ENCODE measurements at places on chromosomes 12 and 14.

GRCh38 chr12:99389751-99390150 is 257.8 kb upstream of the GARIN6 start:
- no peak for DNase-seq

GRCh38 chr12:91529829-91530228 is 347.2 kb upstream of the DCN start:
- DNase-seq, result no peak

DNA sequence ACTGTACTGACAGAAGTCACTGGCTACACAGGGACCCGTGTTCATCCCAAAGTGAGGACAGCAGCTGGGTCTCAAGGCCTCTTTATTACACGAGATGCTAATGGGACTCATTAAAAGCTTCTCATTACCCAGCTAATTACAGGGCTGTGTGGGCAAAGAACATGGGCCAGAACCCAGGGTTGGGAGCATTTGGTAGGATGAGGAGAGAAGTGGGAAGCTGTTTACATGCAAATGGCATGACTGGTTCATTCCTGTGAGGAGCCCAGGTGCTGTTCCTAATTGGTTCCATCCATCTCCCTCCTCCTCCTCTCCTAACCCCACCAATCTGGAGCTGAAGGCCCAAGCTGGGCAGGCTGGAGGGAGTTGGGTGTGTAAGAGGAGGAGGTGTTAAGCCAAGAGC is 8.9 kb upstream of the TAC3 start:
- no peak for DNase-seq

DNA sequence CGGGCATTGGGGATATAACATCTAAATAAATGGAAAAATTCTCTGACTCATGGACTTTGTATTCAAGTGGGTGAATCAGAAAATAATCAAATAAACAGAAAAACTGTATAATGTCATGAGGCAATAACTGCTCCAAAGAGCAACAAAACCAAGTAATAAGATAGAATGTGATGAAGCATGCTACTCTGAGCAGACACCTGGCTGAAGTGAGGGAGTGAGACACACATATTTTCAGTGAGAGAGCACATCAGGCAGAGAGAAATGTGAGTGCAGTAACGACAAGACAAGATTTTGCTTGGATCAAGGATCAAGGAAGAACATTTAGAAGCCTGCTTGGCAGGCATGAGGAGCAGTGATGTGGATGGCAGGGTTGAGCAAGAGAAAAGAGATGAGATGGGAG is 75.8 kb upstream of the CCDC91 start:
- no peak for DNase-seq

DNA sequence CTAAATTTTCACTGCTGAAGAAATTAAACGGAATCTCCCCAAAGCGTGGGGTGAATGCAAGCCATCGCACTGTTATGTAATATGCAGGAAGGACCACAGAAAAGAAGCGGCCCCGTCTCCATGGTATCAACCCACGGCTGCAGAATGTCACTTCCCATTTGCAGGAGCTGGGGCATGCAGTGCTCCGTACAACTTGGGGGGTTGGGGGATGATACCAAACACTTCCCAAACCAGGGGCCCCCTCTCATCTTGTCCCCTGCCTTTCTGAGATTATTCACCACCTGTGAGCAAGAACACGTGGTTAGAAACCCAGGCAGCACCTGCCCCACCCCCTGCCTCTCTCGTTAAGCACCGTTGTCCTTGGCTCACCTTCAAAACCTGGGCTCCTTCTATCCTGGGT is 505.1 kb upstream of the TMEM132C start:
- no peak for DNase-seq

- no peak for DNase-seq
Measured at GRCh38 chr12:29148596-29148910, 525 bp upstream of the FAR2 start.

- no peak for DNase-seq
Measured at GRCh38 chr14:77143071-77143470, 1.5 kb upstream of the ZDHHC22 start.

- peak; percentile 35 for DNase-seq
Measured at GRCh38 chr14:92651106-92651757, 97.2 kb downstream of the LGMN start.

DNA sequence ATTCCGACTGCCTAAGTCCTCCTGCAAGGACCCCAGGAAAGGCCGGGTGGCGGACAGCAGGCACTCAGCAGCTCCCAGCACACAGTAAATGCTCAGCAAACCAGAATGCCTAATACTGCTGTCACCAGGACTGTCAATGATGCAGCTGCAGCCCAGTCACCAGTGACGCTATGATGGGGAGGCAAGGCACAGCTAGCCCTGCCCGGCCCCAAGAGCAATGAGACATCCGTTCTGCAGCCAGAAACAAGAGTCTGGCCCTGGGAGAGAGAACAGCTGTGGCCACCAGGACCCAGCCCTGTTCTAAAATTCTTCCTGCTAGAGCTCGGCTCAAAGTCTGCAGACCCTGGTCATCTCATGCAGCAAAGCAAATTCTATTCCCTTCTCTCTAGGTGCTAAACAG is 69.8 kb downstream of the NCOR2 start:
- DNase-seq, result no peak

- no peak for DNase-seq
Measured at GRCh38 chr12:116465856-116466255, 93.3 kb upstream of the MAP1LC3B2 start.

- no peak for DNase-seq
Measured at GRCh38 chr12:124588018-124588634, 20.7 kb upstream of the NCOR2 start.

GRCh38 chr12:94900496-94900895 is 103.0 kb downstream of the NDUFA12 start:
- DNase-seq, result no peak

DNA sequence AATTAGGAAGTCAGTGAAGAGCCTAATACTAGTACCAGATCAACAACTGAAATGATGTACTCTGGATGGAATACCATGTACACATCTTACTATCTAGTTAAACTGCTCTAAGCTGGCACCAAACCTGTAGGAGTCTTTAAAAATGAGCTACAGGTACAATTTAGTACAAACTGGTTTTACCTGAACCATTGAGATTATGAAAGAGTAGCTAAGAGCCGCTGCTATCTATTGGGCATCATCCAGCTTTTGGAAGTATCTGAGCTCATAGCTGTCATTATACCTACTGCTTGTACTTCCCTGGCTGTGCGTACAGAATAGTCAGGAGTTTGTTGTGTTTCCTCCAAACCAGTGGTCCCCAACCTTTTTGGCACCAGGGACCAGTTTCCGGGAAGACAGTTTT is 12.4 kb downstream of the TBC1D30 start:
- no peak for DNase-seq

- no peak for DNase-seq
Measured at GRCh38 chr12:8603856-8604255, 8.8 kb downstream of the AICDA start.

DNA sequence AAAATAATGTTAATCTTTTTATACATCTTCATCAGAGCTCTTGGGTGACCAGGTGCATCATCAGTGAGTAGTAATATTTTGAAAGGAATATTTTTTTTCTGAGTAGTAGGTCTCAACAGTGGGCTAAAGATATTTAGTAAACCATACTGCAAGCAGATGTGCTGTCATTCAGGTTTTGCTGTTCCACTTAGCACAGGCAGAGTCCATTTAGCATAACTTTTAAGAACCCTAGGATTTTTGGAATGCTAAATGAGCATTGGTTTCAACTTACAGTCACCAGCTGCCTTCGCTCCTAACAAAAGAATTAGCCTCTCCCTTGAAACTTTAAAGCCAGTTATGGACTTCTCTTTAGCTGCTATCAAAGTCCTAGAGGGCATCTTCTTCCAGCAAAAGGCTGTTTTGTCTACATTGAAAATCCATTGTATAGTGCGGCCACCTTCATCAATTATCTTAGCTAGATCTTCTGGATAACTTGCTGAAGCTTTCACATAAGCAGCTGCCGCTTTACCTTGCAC is 24.6 kb downstream of the RIMKLB start:
- no peak for DNase-seq

DNA sequence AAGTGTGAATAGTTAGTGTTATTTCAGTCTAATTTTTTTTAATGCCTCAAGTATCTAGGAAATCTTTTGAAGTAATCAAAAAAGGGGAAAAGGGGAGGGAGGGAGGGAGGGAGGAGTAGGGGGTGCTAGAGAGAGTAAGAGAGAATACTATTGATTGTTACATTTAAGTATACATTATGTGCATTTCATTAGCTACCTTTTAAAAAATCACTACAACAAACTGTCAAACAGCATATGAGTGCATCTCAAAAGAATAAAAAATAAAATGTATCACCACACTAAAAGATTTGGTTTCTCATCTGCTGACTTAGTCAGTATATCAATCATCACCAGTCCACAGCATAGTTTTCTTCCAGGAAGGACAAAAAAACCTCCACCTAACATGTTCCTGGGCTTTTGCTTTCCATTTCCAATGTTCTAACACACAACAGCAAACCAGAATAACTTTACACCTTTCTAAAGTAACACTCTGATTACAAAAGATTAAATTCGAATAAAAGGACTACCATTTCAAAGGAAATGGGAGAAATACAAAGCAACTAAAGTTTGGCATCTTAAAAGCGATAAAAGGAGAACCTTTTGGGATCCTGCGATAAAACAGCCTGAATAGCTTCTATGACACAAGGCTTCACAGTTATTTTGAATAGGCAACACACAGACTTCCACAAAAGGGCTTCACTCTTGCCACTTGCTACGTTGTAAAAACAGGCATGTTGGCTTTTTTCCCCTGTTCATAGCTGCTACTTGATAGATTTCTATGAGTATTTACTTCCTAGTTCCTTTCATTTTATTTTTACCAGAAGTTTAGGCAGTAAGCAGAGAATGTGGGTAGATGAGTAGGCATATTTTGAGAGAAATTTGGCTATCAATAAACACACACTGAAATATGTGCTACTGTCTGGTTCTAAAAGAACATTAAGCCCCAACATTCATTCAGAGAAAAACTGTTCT is 160.9 kb downstream of the EPS8 start:
- no peak for DNase-seq

DNA sequence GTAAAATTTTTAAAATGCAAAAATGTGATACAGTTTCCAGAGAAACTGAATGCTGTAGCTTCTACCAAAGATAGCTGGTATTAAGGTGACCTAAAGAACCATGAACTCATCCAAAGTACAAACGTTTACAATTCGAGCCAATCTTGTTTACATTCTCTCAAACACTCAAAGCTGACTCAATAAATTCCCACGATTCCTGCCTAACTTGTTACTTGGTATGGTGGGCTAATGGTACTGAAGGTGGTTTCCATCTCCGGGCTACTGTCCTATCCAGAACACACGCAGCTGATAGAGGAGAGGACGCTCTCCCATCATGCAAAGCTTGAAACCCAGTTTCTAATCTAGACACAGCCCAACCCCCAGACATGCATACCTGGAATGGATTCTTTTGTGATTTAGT is 31.5 kb downstream of the RAD9B start:
- DNase-seq, result no peak

GRCh38 chr12:27261866-27262265 is 17.8 kb downstream of the STK38L start:
- DNase-seq, result no peak

DNA sequence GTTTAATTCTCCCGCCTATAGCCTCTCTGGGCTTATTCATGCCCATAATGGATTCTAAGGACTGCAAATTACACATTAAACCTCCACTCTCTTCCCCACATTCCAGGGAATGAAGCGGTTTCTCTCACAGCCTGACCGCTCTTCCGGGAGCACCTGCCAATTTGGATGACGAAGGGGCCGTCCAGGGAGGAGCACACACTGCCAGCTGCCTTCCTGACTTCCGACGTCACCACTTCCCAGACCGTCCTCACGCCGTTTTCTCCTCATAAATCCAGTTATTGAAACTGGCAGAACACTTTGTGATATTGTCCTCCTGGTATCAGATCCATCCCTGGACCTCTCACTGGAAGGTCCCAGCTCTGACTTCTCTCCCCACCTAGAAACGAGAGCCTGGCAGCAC is 87.6 kb downstream of the GCH1 start:
- no peak for DNase-seq

GRCh38 chr14:101357038-101357437 is 204.3 kb upstream of the DIO3 start:
- DNase-seq, result no peak

DNA sequence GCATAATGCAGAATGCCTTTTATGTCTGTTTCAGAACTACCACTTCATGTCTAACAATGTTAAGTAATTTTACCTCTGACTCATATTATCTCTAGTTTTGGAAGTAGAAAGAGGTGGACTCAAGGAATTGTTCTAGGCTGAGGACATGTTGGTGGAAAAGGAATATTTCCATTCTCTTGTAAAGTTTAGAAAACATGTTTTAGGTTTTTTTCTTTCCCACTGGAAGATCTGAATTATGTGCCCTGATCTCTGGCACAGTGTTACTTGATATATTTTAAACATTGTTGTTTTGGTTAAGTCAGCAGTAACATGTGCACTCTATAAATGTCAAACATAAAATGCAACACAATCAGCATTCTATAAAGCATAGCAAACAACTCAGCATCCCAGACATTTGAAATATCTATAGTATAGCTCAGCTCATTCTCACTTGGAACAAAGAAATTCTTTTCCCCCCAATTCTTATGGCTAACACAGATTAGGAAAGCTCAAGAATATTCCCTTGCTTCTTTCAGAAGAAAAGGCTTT is 202.3 kb downstream of the STXBP6 start:
- no peak for DNase-seq

DNA sequence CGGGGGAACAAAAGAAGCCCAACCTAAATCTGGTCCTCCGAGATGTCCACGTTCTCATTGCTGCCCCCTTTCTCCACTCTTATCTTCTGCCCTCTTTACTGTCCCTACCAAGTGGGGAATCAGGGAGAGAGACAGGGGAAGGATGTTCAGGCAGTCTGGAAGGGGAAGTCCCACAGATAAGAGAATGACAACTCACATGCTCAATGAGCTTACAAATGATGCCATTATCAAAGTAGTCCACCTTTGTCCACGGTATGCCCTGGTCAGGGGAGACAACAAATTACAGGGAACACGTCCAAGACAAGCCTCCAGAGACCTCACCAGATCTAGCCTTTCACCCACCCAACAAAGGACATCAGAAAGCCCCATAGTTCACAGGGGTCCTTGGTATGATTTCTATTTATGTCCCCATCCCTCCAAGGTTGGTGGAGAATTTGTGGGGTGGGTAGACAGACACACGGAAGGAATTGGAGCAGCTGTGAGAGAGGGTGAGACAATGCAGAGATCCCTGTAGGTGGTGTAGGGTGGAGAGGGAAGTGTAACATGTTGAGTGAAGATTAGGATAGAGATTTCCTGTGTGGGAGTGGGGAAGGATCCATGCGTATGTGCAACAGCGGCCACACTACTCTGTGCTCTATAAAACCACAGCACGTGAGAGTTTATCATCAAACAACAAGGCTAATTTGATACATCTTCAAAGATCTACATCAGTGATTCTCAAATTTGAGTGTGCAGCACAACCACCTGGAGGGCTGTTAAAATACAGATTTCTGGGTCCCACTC is 10.7 kb downstream of the MYO1A start:
- DNase-seq, result no peak

- no peak for DNase-seq
Measured at GRCh38 chr12:114913871-114914801, 230.2 kb upstream of the TBX3 start.

GRCh38 chr14:57739516-57739915 is 126.4 kb downstream of the SLC35F4 start:
- no peak for DNase-seq

GRCh38 chr12:13959131-13959723 is 22.2 kb downstream of the GRIN2B start:
- no peak for DNase-seq
